ENCODE measurements at places on chromosomes 3 and 15.

DNA sequence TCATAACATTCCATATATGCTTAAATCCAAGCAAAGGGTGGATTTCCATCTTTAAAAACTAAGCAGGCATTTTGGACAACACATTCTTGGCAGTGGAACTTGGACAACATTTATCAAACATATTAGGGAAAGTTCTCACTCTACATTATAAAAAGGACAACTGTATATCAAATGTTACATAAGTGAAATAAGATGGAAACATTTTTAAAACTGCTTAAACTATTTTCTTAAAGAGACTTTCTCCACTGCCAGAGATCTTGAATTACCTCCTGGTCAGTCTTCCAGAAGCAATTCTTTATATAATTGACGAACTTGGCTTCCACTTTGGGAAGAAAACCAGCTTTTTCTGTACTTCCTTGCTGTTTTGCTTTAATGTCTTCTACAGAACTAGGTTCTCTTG is 109.3 kb downstream of the NEO1 start:
- DNase-seq, result no peak

DNA sequence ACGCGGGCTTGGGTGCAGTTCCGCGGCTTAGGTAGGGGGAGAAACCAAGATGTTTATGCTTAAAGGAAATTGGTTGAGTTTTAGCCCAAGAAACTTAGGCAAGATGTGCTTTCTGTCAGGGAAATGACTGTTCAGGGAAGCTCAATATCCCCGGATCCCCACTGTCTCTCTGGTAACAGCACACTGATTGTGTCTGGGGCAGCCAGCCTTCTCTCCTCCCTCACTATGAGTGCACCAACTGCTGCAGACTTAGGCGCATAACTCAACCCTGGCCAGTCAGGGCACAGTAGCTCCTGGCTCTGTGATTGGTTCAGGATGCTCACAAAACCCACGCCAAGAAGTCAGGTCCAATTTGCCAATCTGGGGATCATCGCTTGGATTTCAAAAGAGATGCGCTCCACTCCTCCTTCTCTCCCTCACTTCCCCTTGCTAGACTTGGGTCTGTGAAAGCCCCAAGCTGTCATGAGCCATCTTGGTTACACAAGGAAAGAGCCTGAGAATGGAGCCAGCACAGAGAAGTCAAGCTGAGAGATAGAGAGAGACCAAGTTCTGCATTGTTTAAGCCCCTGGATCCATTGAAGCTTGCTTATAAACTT is 42.5 kb upstream of the CACNA2D3 start:
- DNase-seq, result no peak

DNA sequence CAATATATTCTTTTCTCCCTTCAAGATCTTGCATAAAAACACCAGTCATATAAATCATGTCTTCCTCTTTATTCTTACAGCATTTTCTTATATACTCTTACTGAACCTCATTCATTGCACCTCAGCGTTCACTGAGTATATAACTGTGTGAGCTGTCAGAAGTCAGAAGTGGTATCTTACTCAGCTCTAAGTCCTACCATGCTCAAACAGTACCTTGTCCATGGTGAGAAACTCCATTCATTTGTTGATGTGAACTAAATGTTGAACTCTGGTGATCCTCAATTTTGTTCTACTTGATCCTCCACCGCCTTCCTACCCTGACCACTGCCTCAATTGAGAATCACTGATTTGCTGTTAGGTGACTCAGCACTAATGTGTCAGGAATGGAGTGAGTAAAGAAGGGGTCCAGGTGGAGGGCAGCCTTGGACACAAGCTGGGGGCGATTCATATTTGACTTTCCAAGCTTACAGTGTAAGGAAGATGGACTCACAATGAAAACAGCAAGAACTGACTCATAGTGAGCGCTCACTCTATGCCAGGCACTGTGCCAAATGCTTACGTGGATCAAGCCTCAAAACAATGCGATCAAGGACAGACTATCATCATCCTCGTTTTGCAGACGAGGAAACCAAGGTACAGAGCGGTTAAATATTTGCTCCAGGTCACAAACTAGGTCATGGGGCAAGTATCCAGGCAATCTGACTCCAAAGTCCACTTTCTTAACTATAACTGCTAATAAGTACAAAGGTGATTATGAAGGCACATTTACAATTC is 13.5 kb upstream of the ZFYVE19 start:
- peak; percentile 98 for DNase-seq

DNA sequence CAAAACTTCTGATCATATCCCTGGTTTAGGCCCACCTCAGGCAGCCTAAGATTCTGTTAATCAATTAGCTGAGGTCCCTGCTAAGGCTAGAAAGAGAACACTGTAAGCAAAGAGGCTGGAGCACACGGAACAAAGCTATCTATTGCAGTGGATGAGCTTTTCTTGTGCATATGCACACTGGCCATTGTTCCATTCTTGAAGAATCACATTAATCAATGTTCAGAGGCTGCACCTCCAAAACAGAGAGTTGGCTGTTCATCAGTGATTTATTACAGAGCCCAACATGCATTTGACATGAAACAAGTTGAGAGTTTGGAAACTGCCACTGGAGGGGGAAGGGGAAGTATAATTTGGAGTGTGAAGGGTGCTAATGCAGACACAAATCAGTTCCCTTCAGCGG is 873.0 kb downstream of the ROBO1 start:
- DNase-seq, result no peak

DNA sequence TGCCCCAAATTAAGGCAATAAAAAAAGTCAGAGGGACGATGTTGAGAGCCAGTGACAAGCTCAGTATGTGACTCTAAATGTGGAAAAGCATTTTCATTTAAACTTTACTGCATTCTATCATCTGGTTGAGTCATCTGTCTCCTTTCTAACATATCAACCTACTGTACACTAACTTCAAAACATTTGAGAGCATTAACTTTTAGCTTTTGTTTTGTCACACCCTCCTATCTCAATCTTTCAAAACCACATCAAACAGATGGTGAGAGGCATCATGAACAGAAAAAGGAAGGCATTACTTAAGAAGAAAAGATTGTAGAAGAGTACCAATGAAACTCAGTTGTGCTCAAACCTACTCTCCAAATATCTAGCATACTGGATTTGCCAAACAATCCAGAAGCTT is 4.8 kb downstream of the LRRC58 start:
- peak; percentile 17 for DNase-seq

DNA sequence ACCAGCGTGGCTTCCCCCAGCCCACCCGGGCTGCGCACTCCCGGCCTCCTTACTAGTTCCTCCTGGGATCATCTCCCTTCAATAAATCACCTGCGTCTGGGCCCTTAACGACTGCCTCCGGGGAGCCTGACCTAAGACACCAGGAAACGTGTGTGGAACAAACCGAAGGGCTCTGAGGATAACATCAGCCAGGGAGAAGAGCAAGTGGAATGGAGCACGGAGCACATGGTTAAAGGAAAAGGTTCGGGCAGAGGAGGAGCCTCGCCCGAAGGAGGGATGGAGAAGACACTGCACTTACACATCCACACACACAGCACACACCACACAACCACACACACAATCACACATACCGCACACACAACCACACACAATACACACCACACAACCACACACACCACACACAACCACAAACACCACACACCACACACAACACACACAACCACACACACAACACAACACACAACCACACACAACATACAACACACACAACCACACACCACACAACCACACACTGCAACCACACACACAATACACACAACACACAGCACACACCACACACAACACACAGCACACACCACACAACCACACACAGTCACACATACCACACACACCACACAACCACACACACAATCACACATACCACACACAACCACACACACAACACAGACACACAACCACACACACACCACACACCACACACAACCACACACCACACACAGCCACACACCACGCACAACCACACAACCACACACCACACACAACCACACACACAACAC is 24.7 kb downstream of the CPN2 start:
- DNase-seq, result no peak

- no peak for DNase-seq
These were observed 136.4 kb downstream of the MAGI1 start for GRCh38 chr3:65902304-65902793.

DNA sequence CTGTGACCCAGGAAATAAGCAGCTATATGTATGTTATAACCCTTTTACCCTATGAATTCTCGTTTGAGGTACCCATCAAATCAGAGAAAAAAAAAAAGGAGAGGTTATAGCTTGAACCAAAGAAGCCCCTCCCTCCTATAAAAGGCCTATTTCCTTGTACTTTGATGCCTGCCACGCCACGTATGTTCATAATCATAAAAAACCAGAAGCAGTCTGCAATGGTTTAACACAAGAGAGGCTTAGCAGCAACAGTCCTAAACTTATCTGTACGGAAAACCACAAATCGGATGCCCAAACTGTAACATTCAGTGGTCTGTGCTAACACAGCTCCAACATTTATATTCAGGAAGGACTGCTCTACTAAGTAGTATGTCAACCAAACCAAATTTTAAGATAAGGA is 21.2 kb downstream of the CCR8 start:
- no peak for DNase-seq

GRCh38 chr3:134314588-134315285 is 59.5 kb downstream of the AMOTL2 start:
- no peak for DNase-seq

DNA sequence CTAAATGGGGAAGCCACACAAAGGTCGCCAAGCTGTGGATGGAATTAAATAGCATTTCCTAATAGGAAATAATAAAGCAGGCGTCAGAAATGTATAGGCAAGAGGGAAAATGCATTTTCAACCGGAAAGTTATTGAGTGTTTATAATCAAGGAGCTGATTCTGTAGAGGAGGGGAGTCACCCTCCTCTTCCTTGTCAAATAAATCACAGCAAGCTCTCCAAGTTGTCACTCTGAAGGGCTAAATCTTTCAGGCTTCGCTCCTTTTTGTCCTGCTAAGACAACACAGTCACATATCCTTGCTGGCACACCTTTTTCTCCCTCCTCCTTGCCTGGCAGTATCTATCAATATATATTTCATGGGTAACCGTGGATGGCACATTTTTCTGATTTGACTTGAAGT is 338.4 kb downstream of the SATB1 start:
- DNase-seq, result no peak

DNA sequence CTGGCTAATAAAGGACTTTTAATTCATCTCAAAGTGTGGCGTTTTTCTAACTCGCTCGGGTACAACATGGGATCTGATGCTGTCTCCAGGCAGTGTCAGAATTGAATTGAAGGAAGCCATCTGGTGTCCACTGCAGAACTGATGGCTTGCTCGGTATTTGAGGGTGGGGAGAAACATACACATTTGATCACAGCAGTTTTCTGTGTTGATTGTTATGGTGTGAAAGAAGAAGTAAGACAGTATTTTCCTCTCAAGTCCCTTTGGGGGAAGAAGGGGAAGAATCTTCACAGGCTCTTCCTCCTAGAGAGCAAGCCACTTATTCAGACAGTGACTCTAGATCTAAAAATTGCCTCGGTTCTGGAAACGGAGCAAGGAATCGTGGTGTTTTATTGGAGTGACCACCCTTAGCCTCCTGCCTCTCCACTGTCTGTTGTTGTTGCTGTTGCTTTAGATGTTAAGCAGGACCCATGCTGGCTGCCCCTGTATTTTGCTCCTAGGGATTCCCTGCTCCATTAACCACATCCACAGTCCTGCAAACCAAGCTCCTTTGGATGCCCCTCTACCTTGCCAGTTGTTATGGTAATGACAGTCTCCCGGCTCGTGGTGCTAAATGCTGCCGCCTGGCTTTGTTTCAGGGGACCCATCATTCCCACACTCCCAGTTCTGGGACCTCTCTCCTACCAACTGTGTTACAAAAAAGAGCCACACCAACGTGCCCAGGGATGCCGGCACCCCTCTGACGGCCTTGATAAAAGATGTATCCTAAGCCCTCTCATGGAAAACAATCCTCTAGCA is 15.3 kb upstream of the MCCC1 start:
- no peak for DNase-seq

GRCh38 chr3:167887096-167887495 is 151.6 kb downstream of the SERPINI1 start:
- peak; percentile 4 for DNase-seq

- no peak for DNase-seq
These were observed 27.6 kb upstream of the NRROS start for GRCh38 chr3:196611761-196612483.

GRCh38 chr3:49629451-49629850 is 44.7 kb upstream of the APEH start:
- DNase-seq, result no peak

GRCh38 chr15:70516408-70517193 is 246.8 kb downstream of the UACA start:
- no peak for DNase-seq

- DNase-seq, result no peak
These were observed 45.1 kb upstream of the FGD5 start for GRCh38 chr3:14773691-14774128.

DNA sequence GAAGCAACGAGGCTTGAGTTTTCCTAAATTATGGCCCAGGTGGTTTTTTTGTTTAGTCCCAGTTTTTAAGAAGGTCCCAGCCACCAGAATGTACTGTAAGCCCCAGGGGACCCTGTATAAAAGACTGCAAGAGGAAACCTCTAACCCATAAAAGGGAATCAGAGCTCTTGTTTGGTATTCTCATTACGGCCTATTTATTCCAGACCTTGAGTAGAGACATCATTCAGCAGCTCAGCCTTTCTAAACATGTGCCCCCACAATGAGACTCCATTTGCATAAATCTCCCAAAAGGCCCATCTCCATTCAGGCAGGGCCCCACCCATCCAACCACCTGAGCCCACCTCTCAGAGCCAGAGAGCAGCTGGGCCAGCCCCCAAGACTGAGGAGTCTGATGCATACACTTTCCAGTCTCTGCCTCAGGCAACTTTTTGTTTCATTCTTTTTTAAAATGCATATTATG is 25.7 kb downstream of the ZDHHC3 start:
- no peak for DNase-seq

DNA sequence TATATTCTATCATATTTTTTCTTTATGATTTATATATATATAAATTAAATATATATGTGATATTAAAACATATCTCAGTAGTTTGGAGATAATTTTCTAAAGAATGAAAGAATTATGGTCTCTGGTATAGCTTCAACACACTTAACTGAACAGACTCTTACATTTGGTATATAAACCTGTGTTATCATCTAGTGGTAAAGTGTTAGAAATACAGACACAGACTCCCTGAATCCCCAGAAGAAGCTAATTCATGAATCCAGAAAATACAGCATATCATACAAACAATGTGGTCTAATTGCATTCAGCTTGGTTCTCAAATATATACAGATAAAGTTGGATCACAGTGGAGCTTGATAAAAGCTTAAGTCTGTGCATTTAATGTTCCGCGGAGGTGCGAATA is 1100.4 kb downstream of the ROBO2 start:
- peak; percentile 27 for DNase-seq

- no peak for DNase-seq
These were observed 186.2 kb downstream of the GOLGA6L6 start for GRCh38 chr15:20355256-20355868.

DNA sequence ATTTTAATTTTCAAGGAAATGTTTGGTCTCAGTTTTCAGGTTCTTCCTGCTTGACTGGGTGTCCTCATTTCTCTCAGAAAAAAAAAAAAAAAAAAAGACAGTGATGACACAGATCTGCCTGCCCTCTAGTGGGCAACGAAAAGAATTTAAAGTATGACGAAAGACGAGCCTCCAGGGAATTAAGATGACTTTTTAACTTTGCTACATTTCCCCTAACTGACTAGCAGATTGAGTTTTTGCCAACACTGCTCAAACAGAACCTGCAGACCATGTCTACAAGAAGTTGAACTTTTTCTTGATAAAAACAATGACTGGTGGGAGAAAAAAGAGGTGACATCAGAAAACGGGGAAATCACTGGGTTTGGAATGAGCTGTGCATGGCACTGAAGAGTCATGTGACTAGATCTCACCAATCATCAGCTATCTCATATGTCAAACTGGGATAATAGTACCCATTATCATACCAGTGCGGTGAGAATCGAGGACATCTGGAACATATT is 40.8 kb downstream of the EOMES start:
- DNase-seq, result peak; percentile 83

All from IMR-90 (cell line).